ENCODE measurements at places on chromosomes 7 and 10.

DNA sequence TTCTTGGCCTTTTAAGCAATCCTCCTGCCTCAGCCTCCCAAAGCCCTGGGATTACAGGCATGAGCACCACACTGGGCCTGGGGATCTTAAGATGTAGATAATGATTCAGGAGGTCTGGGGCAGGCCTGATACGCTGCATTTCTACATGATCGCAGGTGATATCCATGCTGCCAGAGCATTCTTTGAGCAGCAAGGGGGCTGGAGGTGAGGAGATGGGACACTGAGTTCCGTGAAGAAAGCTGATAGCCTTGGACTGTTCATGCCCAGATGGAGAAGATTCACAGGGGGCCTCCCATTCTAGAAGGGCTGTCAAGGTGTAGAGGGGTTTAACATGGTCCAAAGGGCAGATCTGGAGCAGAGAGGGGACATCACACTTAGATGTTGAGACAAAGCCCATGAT is 480.3 kb downstream of the RPS24 start:
- no peaks in the 10 kb centered on the region for H3K36me3 ChIP-seq

GRCh38 chr10:82953909-82954308 is 1078.9 kb downstream of the NRG3 start:
- H3K27me3 ChIP-seq: no peaks in the 10 kb centered on the region
- no peak overlapping the region for H3K4me3 ChIP-seq
- DNase-seq: no peak
- H3K27ac ChIP-seq: no peak overlapping the region
- H3K36me3 ChIP-seq: no peaks in the 10 kb centered on the region
- no peaks in the 10 kb centered on the region for H3K4me1 ChIP-seq

DNA sequence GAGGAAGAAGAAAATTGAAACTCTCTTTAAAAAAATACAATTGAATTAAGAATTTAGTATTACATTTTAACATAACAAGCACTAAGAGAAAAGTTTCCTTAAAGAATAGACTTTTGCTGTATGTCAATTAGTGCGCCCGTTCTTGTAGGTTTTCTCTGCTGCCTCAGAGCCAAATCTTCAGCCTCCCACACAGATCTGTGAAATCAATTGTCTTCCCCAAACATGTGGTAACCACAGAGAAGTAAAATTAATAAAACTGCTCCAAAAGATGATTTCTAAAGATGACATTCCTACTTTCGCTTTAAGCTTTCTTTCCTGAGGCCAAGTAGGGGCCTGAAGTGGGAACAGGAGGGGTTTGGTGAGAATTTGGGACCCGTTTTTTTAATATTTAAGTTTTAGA is 113.2 kb upstream of the ADO start:
- DNase-seq: no peak
- no peak overlapping the region for H3K27ac ChIP-seq
- no peaks in the 10 kb centered on the region for H3K4me1 ChIP-seq
- no peak overlapping the region for H3K4me3 ChIP-seq

DNA sequence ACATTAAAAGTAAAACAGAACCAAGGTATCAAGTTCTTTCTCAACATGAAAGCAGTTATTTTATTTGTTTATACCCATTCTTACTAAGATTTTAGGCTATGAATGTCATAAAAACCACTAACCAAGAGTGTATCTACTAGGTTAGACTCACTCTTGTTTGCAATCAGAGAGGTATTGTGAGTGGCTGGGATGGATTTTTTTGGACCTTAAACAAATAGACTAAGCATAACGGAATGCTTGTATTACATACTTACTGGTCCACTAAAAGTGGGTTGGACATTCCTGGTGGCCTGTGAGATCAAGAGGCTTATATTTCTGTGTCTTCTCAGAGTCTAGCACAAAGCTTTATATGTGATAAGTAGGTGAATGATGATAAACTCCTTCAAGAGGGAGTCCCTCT is 32.6 kb upstream of the CBLL1 start:
- no peaks in the 10 kb centered on the region for H3K36me3 ChIP-seq
- no peaks in the 10 kb centered on the region for H3K27me3 ChIP-seq
- H3K27ac ChIP-seq: no peak overlapping the region
- DNase-seq: no peak
- H3K4me3 ChIP-seq: no peak overlapping the region

DNA sequence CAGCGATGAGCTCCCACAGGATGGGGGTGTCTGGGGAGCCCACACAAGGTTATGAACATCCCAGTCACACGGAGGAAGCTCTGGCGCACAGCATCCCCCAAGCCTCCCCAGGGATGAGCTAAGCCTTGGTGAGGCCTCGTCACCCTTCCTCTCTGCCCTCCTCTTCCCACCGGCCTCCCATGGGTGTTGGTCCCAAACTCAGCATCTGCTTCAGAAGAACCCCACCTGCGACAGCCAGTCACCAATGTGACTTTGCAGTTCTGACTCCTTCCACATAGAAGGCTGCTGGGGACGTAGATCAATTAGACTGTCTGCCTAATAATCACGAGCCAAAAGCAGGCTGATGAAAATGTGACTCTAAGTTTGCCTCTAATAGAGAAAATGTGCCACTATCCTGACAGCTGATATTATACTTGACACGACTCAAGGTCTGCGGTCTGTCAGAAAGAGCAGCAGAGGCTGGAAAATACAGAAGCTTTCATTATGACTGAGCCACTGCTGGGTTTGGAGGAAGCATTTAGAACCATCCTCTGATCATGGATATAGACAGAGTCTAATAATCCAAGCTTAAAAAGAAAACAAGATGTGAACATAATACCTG is 116.0 kb upstream of the PFKP start:
- no peaks in the 10 kb centered on the region for H3K36me3 ChIP-seq
- H3K4me3 ChIP-seq: no peak overlapping the region
- H3K4me1 ChIP-seq: no peaks in the 10 kb centered on the region
- no peak for DNase-seq

GRCh38 chr10:59342723-59343122 is 19.6 kb downstream of the FAM13C start:
- H3K4me3 ChIP-seq: no peak overlapping the region
- H3K4me1 ChIP-seq: no peaks in the 10 kb centered on the region
- no peaks in the 10 kb centered on the region for H3K36me3 ChIP-seq
- H3K27me3 ChIP-seq: no peaks in the 10 kb centered on the region

DNA sequence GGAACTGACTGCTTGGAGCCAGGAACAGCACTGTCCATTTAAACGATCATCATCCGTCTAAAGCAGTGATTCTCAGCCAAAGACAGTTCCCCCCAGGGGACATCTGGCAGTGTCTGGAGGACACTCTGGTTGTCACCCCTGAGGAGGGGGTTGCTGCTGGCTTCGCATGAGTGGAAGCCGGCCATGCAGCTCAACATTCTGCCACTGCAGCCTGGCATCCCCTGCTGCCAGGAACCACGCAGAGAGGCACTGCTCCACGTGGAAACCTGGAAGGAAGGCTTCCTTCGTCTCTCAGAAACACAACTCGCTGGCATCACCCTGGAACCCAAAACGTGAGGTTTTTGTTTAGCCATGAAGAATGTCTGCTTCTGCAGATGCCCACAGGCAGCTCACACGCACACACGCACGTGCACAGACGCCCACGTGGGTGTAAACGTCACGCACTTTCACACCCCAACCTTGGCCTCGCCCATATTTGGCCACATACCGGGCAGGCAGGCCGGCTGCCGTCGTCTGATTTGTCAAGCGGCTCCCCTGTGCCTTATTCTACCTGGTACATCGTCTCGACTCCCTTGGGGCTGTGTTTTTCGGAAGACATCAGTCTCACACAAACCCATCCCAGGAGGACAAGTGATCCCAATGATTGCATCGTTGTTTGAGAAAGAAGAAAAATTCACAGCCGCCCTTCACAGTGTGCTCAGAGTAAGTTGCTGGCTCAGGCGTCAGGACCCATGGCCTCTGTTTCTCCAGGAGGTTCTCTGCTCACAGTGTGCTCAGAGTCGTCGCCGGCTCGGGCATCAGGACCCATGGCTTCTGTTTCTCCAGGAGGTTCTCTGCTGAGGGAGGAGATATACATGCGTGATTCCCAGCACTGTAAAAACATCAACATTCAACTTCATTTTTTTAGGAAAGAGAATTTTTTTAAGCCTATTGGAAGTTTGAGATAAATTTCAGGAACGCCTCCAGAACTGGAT is 127.2 kb upstream of the PPP2R2D start:
- H3K36me3 ChIP-seq: no peaks in the 10 kb centered on the region
- DNase-seq: no peak
- no peak overlapping the region for H3K4me3 ChIP-seq
- no peak overlapping the region for H3K27ac ChIP-seq
- no peaks in the 10 kb centered on the region for H3K27me3 ChIP-seq

DNA sequence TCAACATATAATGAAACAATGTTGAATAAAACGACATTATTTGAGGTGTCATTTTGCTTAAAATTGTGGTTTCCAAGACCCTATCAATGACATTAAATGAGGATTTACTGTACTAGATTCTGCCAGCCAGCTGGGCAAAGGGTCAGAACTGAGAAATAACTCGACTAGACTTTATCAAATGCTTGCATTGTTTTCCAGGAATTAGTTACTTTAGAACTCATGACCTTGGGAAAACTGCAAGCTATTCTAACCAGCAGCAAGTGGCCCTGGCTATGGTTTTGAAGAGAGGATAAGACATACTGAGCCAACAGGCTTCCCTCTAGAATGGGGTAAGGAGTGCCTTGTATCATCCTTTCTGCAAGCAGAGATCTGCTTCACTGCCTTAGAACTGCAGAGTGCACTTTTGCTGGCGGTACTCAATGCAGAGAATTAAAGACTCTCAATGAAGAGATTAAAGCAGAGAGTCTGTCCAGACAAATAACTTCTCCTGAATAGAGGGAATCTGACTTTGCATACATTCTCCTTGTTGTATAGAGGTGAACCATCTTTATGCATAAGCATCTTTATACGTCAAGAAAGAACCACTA is 281.5 kb downstream of the ARL4A start:
- no peaks in the 10 kb centered on the region for H3K27me3 ChIP-seq
- H3K36me3 ChIP-seq: no peaks in the 10 kb centered on the region

DNA sequence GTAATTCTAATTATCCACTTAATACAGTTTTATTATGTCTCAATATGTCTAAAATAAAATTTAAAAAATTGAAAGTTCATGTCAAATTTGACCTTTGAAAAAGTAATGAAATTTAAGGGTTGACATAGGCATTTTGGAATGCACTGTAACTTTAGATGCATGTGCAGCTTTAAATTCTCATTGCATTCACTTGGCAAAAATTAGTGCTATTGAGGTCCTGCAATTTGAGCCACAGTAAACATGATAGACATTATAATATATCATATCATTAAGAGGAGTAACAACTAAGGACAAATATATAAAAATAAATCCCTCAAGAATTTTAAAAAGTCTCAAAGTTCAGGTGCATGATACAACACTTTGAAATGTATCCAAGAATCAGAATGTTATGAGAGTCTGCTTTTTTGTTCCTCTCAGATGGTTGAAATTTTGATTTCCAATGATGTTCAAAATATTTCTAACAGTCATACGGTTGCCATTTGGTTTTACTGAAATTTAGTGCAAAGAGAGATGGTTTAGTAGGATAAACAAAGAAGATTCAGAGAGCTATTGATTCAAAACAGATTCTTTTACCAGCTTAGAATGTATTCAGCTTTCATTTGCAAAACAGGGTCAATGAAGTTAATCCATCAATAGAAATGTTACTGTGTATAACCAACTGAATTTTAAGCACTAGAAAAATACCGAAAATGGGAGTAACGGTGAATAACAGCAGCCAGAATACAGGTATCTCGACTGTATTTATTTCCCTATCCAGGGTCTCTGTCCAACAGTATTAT is 71.8 kb downstream of the SEMA3A start:
- no peaks in the 10 kb centered on the region for H3K36me3 ChIP-seq
- no peak for DNase-seq
- H3K4me1 ChIP-seq: no peaks in the 10 kb centered on the region
- no peaks in the 10 kb centered on the region for H3K27me3 ChIP-seq
- H3K4me3 ChIP-seq: no peak overlapping the region

DNA sequence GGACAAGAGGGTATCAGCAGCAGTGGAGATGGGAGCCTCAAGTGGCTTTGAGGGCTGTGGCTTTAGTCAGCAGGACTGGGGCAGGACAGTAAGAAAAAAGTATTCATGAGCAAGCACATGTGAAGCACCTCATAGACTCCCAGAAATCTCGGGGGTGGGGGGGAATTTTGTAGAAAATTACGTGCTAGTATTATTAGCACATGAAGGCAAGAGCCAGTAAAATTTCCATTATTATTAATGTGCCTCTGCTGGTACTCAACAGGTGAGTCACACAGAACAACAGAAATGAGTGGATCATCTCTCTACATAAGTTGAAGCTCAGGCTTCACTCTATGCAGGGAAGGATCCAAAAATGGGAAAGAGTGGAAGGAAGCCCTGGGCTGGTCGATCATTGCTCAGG is 114.5 kb downstream of the MYOF start:
- no peaks in the 10 kb centered on the region for H3K36me3 ChIP-seq
- H3K27me3 ChIP-seq: no peaks in the 10 kb centered on the region
- H3K27ac ChIP-seq: no peak overlapping the region
- no peak overlapping the region for H3K4me3 ChIP-seq

GRCh38 chr7:31100445-31100844 is 48.3 kb downstream of the ADCYAP1R1 start:
- H3K4me1 ChIP-seq: no peaks in the 10 kb centered on the region
- no peaks in the 10 kb centered on the region for H3K36me3 ChIP-seq
- no peaks in the 10 kb centered on the region for H3K27me3 ChIP-seq
- DNase-seq: no peak

Measured in liver (tissue), 10 donors.